ENCODE measurements at places on chromosomes 7 and 10.

- no peak for DNase-seq
These were observed at the start of gene GRB10 for GRCh38 chr7:50782375-50783208. Gene GRB10, minus strand, starts transcription at chr7:50782896. Its CDS starts 50,574 bp downstream, at chr7:50732322.

GRCh38 chr7:135326636-135327280, 93.1 kb downstream of the STRA8 start:
- DNase-seq: no peak

DNA sequence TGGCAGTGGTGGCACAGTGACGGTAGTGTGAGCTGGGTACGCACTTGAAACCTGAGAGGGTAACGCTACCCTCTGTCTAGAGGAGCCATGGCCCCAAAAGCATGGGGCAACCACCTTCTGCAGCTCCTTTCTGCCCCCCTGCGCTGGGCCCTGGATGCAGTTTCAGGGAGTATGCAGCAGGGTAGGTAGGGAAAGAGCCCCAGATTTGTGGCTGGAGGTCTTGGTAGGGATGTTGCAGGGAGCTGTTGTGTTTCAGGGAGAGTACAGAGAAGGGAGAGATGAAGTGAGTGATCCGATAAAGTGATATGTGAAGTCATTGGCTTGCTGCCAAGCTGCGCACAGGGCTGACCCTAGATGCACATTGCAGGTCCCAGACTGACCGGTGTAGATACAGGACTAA, 2.7 kb upstream of the PGAM2 start:
- no peak for DNase-seq

- DNase-seq: no peak
These were observed 19.7 kb upstream of the ZNF862 start for GRCh38 chr7:149818536-149818840.

DNA sequence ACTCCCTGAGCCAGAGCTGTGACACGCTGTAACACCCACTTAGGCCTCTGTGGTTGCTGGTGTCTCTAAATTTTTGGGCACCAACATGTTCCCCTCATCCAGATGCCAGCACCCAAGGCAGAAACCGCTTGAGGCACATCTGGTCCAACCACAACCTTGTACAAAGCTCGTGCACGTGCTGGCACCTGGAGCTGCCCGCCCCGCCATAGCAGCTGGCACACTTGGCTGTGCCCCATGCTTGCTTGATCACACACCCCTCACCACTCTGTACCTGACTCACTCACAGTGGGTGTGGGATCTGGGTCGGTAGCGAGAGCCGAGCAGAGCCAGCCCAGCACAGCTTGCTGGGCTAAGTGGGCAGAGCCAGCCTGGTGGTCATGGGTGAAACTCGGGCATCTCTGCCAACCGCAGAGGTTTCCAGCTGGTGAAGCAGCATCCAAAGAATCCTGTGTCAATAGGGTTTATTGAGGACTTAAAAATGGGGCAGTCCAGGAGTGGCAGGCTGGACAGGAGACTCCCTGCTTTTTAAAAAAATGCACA, 1210.4 kb downstream of the TYW1 start:
- no peak for DNase-seq

- no peak for DNase-seq
These were observed 35.0 kb upstream of the EIF4H start for GRCh38 chr7:74138945-74139843.

GRCh38 chr7:98978672-98979071, 100.3 kb downstream of the TRRAP start:
- DNase-seq: no peak

DNA sequence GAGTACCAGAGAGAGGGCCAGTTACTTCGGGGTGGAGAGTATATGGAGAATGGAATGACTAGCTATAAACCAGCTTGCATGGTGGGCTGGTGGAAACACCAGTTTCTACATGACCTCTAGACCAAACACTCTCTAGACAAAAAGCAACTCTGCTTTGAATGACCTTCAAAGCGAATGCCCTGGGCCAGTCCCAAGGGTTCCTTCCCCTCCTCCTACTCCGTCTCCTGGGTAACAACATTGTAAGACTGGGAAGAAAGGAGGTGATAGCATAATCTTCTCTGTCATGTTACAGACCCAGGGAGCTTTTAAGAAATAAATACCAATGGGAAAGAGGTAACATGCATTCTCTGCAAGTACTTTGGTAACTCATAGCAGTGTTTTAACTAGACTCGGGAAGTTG, 7.4 kb downstream of the HK1 start:
- no peak for DNase-seq

DNA sequence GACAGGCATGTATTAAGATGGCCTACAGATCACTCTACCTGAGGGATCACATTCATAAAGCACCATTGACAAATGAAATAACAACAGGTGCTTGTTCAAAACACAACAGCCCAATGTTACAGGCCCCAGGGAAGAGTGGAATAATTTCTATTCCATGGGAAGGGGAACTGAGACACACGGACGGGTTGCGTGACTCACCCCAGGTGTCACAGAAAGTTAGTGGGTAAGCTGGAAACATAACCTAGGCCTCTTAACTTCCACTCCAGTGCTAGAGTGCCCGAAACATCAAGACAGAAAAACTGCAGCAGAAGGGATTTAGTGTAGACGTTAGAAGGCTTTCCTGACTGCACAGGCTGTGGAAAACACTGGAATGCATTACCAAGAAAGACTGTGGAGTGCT, 48.3 kb downstream of the SLC37A3 start:
- no peak for DNase-seq

DNA sequence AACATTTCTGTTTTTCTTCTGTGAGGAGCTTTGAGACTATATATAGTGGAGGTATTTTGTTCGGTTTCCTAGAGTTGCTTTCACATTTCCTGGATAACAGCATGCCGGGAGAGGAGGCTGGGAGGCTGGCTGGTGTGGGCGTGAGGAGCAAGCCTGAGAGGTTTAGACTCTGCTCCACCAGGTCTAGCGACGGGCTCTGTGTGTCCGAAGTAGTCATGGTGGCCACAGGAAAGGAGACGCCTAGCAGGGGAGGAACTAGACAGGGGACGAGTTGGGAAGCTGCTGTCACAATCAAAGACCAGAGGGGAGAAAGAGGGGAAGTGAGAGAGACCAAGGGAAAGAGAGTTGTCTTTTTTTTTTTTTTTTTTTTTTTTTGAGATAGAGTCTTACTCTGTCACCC, 19.6 kb downstream of the PTPRE start:
- no peak for DNase-seq

- DNase-seq: no peak
These were observed 66.5 kb downstream of the EPDR1 start for GRCh38 chr7:37986908-37987330.

- peak; percentile 29 for DNase-seq
These were observed 436.8 kb upstream of the GALNT17 start for GRCh38 chr7:70694971-70695794.

DNA sequence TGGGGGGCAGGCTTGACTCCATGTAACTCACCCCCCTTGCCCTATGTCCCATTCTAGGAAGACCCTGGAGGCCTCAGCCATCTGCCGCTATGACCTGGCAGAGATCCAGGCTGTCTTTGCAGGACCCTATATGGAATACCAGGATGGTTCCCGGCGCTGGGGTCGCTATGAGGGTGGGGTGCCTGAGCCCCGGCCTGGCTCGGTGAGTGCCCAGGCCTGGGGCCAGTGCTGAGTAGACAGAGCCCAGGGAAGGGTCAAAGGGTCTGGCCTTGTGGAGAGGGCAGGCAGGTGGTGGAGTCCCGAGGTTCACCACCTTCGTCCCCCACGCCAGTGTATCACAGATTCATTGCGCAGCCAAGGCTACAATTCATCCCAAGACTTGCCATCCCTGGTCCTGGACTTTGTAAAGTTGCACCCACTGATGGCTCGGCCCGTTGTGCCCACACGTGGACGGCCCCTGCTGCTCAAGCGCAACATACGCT, 7.5 kb downstream of the MRPL43 start:
- no peak for DNase-seq

DNA sequence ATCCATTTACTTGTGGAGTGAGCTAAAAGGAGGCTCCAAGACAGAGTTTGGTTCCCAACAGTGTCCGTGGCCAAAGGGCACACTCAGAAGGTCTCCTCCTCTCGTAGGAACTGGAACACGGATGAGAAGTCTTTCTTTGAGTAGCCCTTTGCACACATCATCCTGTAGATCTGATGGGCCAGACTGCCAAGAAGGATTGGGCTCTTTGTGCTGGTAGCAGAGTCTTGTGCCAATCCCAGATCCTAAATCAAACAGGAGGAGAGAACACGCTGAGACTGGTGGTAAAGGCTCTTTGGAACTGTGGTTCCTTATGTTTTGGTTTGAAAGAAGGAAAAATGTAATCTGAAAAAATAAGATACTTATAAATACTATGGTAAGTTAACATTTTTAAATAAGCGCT, 136.6 kb downstream of the HIBADH start:
- no peak for DNase-seq

GRCh38 chr7:51927738-51928137, 611.1 kb upstream of the COBL start:
- no peak for DNase-seq

DNA sequence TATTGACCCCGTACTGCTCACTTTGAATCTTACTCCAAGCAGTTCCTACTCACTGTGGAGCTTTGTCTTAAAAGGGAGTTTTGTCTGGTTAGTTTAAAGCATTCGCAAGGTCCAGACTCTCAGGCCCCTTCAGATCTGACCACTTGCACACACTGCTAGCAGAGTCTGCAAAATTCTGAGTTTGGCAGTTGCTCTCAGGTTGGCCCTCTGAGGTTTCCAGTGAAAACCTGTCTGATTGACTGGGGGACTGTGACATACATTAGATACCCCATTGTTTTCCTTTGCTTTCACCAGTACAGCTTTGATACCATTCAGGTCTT, 149.2 kb downstream of the XPNPEP1 start:
- DNase-seq: no peak

GRCh38 chr7:91913612-91914011, 27.1 kb upstream of the AKAP9 start:
- no peak for DNase-seq

- DNase-seq: no peak
These were observed 9.9 kb downstream of the FAM131B start for GRCh38 chr7:143352531-143353002.

GRCh38 chr10:66723608-66724400, 202.0 kb upstream of the LRRTM3 start:
- DNase-seq: no peak

- no peak for DNase-seq
These were observed 281.5 kb downstream of the GRID1 start for GRCh38 chr10:86085136-86085535.

GRCh38 chr10:75859141-75859540, 427.7 kb downstream of the LRMDA start:
- no peak for DNase-seq

GRCh38 chr7:140773104-140773503, 76.6 kb downstream of the NDUFB2 start:
- no peak for DNase-seq

GRCh38 chr7:17689361-17689902, 250.9 kb downstream of the SNX13 start:
- DNase-seq: no peak

DNA sequence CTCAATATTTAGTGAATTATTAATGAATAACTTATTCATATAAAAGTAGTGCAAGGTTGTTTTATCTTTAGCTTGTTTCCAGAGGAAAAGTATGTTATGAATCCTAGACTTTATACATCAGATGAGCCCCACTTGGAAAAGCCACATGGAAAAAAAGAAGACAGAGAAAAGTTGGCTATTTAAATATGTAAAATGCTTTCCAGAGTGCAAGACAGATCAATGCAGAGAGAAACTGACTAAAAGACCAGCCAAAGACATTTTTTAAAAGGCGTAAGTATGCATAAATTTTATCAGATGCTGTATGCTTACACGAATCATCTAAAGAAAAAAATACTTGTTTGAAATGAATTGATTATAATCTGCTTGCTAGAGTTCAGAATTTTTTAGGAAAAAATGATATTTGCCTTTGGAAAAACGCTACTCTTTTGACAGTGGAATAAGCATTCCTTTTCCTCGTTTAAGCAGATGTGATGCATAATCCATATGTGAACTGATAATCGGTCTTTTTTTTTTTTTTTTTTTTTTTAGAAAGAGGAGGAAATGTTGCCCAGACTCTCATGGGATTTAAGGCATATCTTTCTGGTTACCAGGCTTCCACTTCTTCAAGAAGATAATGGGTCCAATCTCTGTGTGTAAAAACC, 70.7 kb downstream of the RELN start:
- no peak for DNase-seq

DNA sequence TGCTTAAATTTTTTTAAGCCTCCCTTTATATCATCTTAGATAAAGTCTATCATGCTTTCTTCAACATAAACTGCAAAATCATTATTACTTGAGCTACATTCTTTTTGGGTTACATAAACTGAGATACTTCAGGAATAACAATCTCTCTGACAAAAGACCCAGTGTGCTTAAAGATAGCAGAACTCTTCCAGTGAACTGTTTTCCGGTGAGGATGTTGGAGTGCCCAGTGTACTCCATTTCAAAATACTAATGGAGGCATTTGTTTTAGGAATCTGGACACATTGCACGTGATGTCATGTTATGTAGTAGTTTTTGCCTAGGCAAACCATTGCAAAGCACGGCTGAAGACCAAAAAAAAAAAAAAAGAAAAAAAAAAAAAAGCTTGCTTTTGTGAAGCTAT, 388.2 kb upstream of the CELF2 start:
- DNase-seq: no peak

DNA sequence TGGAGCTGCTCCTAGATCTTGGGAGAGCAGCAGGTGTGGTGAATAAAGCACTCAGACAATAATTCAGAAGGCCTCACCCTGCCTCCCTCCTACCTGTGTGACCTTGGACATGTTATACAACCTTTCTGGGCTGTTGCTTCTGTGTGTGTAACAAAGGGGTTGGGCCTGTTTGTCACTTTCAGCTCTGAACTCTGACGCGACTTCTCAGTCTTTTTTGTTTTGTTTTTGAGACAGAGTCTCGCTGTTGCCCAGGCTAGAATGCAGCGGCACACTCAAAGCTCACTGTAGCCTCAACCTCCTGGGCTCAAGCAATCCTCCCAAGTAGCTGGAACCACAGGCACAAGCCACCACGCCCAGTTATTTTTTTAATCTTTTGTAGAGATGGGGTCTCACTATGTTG, 89.3 kb downstream of the DNMBP start:
- DNase-seq: no peak

DNA sequence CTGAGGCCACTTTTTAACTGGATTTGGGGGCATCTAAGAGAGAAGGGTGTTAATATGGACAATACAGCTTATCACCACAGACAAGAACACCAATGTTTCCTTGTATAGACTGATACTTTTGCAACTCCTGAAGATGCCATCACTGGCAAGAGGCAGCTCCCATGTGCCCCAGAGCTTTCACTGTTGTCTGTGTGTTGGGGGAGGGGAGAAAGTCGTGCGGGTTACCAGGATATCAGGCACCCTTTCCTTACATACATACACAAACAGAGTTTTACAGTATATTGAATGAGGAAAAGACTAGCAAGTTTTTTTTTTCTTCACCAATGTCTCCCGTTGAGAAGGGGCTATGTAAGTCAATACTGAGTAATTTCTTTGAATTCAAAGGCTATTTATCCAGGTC, 4.1 kb upstream of the DLX6 start:
- DNase-seq: no peak

GRCh38 chr7:75650062-75650461, 88.7 kb downstream of the HIP1 start:
- DNase-seq: no peak

- DNase-seq: no peak
These were observed 290.5 kb upstream of the AKR1E2 start for GRCh38 chr10:4535521-4535920.

- DNase-seq: no peak
These were observed 45.1 kb upstream of the LYZL1 start for GRCh38 chr10:29243750-29244149.

GRCh38 chr7:131878777-131879176, 322.3 kb upstream of the PODXL start:
- no peak for DNase-seq
